ENCODE measurements at places on chromosomes 1 and 21. TPM values are rescaled to one million over a fixed set of nuclear protein-coding genes. Genes with fewer than 3 reads are reported as not detected.

The CAPN8 gene
- 0.21 TPM for total RNA-seq

The AMY2B gene
- 63.1 TPM for total RNA-seq

The MYCL gene
- not detected for total RNA-seq

The LRRC7 gene
- total RNA-seq: 0.71 TPM

The TMEM240 gene
- total RNA-seq: 3.4 TPM

- H3K36me3 ChIP-seq: no peaks in the 10 kb centered on the region
- H3K27me3 ChIP-seq: peaks cover 12% of the 10 kb centered on the region
- H3K4me1 ChIP-seq: peaks cover 3% of the 10 kb centered on the region
- H3K27ac ChIP-seq: no peak overlapping the region
- H3K4me3 ChIP-seq: no peak overlapping the region
Measured at GRCh38 chr1:247551721-247552120, 2.8 kb downstream of the GCSAML start.

DNA sequence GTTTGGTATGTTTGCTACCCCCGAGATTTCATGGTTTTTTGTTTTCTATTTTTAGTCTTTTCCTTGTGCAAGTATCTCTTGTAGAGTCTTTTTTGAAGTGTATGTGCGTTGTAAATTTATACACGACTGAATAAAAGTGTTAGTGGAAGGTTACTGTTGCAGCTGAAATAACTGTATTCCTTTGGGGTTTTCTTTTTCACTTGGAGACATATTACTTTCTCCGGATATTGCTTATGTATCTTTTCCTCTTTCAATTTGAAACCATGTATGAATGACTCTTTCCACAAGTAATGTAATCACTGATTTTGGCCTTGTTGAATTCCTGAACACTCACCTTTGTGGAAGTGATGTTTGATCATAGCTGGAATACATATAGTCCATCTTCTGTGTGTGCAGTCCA lies 956 bp downstream of the URB2 start:
- DNase-seq: no peak
- no peaks in the 10 kb centered on the region for H3K27me3 ChIP-seq
- peak overlapping the region; percentile 98 for H3K27ac ChIP-seq
- peaks cover 62% of the 10 kb centered on the region for H3K4me1 ChIP-seq

GRCh38 chr1:83734420-83734819 lies 264.5 kb downstream of the TTLL7 start:
- H3K27me3 ChIP-seq: no peaks in the 10 kb centered on the region
- DNase-seq: no peak
- H3K4me1 ChIP-seq: no peaks in the 10 kb centered on the region
- H3K4me3 ChIP-seq: no peak overlapping the region

- H3K27ac ChIP-seq: no peak overlapping the region
- no peaks in the 10 kb centered on the region for H3K27me3 ChIP-seq
- H3K4me3 ChIP-seq: no peak overlapping the region
- DNase-seq: no peak
- H3K4me1 ChIP-seq: peaks cover 11% of the 10 kb centered on the region
Measured at GRCh38 chr1:221801773-221802516, 60.1 kb upstream of the DUSP10 start.

DNA sequence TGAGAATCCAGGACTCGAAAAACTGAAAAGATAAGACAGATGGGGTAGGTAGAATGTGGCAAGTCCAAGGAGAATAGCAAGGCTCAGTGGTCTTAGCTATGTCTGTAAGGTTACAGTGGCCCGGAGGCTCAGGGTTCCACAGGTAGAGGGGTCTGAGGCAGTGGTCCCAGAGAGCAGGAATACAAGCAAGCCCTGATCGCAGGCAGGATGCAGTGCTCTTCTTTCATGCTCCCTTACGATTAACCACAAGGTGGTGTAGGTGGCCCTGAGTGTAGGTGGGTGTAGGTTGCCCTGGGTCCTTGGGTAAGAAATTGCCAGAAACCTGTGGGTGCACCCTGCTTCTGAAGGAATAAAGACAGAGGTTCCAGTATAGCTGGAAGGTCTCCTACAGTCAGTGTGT lies 99.1 kb upstream of the RAB3GAP2 start:
- H3K4me1 ChIP-seq: no peaks in the 10 kb centered on the region
- no peak overlapping the region for H3K27ac ChIP-seq
- H3K27me3 ChIP-seq: peaks cover 25% of the 10 kb centered on the region
- peaks cover 9% of the 10 kb centered on the region for H3K36me3 ChIP-seq

- H3K4me3 ChIP-seq: no peak overlapping the region
- H3K27ac ChIP-seq: no peak overlapping the region
- DNase-seq: no peak
- peaks cover 6% of the 10 kb centered on the region for H3K36me3 ChIP-seq
Measured at GRCh38 chr21:46179708-46180078, 4.6 kb downstream of the SPATC1L start.

Data from naive thymus-derived CD8-positive, alpha-beta T cell (primary cell).